ENCODE measurements at places on chromosomes 2 and 18. TPM values are rescaled to one million over a fixed set of nuclear protein-coding genes. Genes with fewer than 3 reads are reported as not detected.

Gene SRD5A2
- not detected for polyA plus RNA-seq

Gene ALPI
- polyA plus RNA-seq: not detected

Gene VWA3B
- polyA plus RNA-seq: 0.07 TPM

Gene COBLL1
- 25.8 TPM for polyA plus RNA-seq

DNA sequence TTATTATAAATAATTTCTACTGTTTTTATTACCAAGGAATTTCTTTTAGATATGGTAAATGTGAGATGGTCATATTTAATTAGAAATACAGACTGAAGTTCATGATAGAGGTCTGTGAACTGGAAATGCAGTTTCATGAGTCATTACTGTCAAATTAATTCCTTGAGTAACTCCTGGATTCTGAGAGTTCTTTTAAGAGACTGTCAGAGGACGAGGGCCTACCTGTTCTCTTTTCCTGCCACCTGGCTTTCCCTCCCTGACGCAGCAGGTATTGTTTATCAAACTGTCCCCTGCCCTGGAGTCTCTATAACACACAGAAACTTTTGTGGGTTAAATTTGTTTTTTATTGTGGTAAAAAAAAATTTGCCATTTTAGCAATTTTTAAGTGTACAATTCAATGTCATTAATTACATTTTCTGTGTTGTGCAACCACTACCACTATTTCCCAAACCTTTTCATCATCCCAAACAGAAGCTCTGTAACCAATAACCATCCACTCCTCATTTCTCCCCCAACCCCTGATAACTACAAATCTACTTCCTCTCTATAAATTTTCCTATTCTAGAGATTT lies 142.6 kb downstream of the DIS3L2 start:
- no peak for DNase-seq

DNA sequence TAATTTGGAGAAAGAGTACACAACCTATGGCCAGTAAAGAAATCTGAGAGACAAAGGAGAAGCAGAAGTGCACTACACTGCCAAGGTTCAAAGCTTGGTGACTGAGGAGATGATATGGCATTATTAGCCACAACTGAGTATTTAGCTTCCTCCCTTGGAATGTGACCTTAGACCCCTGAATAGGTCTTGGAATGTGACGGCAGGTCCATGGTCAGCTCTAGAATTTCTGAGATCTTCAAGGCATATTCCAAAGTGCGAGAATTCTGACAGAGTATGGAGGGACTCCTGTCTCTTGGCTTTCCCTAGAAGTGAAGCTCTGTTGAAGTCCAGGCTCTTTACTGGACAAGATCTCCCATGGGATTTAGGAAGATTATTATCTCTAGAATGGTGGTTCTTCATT lies 130.0 kb upstream of the FN1 start:
- no peak for DNase-seq

GRCh38 chr2:176492583-176492982 lies 223.3 kb downstream of the MTX2 start:
- DNase-seq: no peak

- no peak for DNase-seq
Measured at GRCh38 chr2:71706836-71707235, 253.5 kb downstream of the DYSF start.

GRCh38 chr2:80061881-80062280 lies 242.7 kb downstream of the LRRTM1 start:
- DNase-seq: no peak

DNA sequence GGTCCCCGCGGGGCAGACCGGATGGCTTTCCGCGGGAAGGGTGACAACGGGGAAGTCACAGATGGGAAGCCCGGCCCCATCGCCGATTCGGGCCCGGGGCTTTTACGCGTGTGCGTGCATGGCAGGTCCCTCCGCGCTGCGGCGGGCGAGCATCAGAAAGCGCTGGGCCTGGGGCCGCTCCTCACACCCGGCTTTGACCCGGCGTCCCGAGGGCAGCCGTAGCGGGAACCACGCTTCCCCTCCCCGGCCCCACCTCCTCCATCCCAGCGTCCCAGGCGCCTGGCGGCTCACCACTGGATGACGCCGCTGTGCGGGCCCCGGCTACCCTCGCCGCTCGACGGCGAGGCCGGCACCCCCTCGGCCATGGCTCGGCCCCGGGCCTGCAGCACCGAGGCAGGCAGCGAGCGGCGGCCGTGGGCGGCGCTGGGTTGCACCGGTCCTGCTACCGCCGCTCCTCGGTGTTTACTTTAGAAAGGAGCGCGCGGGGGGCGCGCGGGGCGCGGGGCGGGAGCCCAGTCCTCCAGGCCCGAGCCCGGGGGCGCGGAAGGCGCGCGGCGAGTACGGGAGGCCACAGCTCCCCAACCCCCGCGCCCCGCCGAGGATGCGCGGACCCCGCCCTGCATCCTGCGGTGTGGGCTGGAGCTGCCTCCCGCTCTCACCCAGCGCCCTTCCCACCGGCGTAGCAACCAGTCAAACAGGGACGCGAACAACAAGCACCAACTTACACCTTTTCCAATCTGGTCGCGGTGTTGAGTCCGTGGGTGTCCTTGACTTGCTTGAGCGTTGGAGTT lies 806 bp downstream of the RFX8 start:
- DNase-seq: peak; percentile 56

GRCh38 chr2:238458651-238459050 lies 31.9 kb downstream of the ASB1 start:
- no peak for DNase-seq

Measured in adrenal gland (tissue), 19 donors.